Ovary (tissue), 10 donors: ENCODE measurements at places on chromosomes 11 and 22.

GRCh38 chr11:27319072-27319471, 43.9 kb downstream of the CCDC34 start:
- no peak for DNase-seq

DNA sequence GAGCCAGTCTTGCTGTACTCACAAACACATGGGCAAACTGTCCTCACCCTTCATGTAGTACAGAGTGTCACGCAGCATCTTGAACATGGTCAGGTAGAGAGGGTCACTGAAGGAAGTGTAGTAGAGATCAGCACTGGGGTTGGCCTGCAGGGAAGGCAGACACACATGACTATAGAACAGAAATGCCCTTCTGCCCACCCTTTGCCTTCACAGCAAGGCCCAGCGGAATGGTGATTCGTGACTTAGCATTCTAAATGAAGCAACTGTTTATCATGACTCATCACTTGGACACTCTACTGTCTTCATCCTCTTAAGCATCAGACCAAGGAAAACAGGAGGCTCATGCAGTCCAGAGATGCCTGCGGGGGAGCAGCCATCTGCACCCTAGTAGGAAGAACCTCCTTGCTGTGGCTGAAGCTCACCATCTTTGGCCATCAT, 33.4 kb downstream of the SERPIND1 start:
- no peak for DNase-seq

DNA sequence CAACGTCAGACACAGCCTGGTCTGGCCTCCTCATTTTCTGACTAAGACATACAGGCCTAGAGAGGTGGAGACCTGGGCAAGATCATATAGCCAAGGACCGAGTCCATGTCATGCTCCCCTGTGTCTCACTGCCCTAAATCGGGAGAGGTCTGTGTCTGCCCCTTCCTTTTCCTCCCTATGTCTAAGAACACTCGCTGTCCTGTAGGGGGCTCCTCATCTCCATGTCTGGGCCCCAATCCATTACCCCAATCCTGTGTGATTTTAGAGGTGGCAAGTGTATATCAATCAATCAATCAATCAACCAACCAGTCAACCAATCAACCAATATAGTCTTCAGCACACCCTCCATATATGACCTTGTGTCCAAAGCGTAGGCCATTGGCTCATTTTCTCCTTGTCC, 125.7 kb downstream of the KIRREL3 start:
- DNase-seq, result no peak

- DNase-seq, result no peak
Measured at GRCh38 chr11:67820081-67820480, 145.7 kb upstream of the ALDH3B2 start.

GRCh38 chr11:128963744-128964325, 21.2 kb upstream of the TP53AIP1 start:
- DNase-seq, result no peak

GRCh38 chr11:88521799-88522201, 184.3 kb upstream of the CTSC start:
- no peak for DNase-seq

GRCh38 chr11:56817661-56818060, 69.2 kb upstream of the OR9G4 start:
- DNase-seq, result no peak

DNA sequence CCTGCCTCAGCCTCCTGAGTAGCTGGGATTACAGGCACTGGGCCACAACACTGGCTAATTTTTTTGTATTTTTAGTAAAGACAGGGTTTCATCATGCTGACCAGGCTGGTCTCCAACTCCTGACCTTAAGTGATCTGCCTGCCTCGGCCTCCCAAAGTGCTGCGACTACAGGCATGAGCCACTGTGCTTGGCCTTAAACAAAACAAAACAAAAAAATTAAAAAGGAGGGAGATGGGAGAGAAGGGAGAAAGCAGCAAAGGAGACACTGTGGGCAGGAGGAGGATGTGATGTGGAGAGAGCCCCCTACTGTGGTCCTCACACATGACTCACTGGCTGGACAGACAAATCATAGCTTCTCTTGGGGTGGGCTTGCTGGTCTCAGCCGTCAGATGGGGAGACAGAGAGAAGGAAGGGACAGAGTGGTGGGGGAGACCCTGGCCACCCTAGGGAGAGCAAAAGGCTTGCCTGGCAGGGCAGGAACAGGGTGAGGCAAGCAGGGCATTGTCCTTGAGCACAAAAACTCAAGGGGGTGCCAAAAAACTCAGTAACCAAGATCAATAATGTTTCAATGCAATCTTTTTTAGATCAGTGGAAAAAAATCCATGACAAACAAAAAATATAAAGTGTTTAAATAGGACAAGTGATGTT, 31.6 kb downstream of the TPST2 start:
- no peak for DNase-seq

DNA sequence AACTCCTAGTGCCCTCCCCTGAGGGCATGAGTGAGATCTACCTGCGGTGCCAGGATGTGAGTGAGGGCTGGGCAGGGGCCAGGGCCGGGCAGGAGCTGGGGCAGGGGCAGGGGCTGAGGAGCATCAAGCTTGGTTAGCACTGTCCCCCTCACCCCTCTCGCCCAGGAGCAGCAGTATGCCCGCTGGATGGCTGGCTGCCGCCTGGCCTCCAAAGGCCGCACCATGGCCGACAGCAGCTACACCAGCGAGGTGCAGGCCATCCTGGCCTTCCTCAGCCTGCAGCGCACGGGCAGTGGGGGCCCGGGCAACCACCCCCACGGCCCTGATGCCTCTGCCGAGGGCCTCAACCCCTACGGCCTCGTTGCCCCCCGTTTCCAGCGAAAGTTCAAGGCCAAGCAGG, 5.7 kb downstream of the TRPT1 start:
- DNase-seq, result no peak

DNA sequence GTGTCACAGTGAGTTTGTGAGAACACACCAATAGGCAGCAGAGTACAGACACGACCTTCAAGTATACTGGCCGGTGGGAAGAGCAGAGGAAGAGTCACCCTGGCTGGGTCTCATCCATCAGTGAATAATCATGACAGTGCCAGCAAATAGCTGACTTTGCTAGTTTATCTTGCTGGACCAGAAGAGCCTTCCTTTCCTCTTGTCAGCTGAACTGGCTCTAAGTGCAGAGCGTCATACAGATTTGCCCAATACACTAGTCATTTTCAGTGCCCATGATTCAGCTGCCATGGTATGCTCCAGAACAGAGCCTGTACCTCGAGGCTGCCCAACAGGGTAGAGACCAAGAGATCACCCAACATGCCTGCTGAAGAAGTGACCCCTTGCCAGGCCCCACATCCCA, 82.9 kb upstream of the TBCEL start:
- no peak for DNase-seq

GRCh38 chr22:39418696-39419095, 19.1 kb downstream of the TAB1 start:
- no peak for DNase-seq

- no peak for DNase-seq
Measured at GRCh38 chr11:35104655-35105054, 34.3 kb upstream of the CD44 start.

- no peak for DNase-seq
Measured at GRCh38 chr22:47686594-47687345, 924.3 kb downstream of the TBC1D22A start.

- DNase-seq, result peak; percentile 56
Measured at GRCh38 chr22:43377896-43378704, 33.7 kb upstream of the MPPED1 start.

GRCh38 chr11:11243590-11244469, 109.2 kb downstream of the CSNK2A3 start:
- DNase-seq, result peak; percentile 27

DNA sequence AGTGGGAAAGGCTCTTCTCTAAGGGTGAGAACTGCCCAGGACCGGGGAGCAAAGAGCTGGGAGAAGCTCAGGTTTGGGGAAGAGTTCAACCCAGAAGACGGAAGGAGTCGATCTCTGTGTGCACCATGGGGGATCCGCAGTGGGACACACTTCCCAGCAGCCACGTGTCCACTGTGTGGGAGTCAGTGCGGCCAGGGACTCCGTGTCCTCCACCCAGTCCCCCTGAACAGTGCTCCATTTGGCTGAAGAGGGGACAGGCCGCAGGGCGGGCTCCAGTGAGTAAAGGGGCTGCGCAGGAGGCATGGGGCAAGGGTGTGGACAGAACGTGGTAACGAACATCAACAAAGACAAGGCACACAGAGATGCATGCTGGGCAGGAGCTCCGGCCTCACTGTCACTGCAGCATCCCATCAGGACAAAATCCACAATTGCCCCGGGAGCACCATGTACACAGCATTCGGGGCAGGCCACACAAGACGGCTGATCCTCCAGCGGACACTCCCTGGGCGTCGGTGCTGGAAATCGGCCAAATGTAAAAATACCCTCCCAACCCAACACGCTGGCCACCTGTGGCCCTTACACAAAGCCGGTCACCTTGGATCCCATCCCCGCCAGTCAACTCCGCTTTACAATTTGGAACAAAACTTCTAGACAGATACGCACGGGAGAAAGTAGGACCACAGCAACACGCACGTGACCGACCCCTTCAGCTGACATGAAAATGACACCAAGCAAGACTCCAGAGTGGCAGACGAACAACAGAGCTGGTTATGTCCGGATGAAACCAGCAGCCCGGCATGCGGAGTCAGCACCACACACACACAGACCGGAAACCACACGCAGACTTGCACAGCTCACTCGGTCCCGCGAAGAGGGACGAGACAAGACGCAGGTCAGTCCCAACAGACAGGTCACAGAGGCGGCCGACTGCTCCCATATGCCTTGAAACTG, 366.8 kb downstream of the SHANK2 start:
- no peak for DNase-seq

DNA sequence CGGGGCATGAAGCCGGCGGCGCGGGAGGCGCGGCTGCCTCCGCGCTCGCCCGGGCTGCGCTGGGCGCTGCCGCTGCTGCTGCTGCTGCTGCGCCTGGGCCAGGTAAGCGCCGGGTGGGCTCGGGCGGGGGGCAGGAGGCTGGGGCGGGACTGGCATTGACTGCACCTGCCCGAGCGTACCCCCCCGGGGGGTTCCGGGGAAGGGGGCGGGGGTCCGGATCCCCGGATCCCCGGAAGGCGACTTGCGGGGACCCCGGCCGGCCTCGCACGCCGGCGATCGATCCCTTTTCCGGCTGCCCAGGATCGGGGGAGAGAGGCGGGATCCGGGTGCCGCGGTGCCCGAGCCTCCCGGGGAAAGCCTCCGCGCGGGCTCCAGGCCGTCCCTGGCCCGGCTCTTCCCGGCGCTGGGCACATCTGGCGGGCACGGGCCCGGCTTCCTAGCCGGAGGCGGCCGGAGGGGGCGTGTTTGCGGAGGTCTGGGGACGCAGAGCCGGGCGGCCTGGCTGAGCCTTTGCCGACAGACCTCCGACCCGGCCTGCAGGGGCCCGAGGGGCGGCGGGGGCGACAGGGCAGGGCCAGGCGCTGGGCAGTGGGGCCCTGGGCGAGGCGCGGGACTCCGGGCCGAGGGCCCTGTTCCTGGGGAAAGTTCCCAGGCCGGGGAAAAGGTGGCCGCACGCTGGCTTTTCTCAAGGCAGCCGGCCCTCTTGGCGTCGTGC, 705 bp downstream of the PTPRJ start:
- DNase-seq, result peak; percentile 32

- DNase-seq, result no peak
Measured at GRCh38 chr11:79071190-79071589, 369.6 kb downstream of the TENM4 start.

- DNase-seq, result no peak
Measured at GRCh38 chr22:27223317-27224177, 566.2 kb downstream of the MIAT start.

GRCh38 chr22:43853328-43853931, 8.9 kb downstream of the SULT4A1 start:
- DNase-seq, result no peak

DNA sequence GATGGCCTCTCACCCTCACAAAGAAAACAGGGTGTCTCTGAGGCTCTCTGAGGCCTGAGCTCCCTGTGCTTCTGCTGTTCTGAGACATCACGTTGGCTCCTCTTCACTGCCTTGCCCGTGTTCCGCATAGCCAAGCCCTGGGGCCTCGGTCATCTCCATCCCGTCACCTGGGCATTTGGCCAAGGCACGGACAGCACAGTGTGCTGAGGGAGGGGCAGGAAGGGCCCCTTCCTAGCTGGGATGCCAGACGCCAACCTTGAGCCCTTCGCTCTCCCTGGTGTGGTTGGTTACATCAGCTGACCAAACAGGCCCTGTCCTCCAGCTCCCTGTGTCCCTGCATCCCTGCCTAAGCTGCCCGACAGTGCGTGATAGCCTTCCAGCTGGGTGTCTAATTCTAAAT, 25.9 kb downstream of the MOV10L1 start:
- DNase-seq, result peak; percentile 57

GRCh38 chr22:23529166-23530103, 50.7 kb downstream of the IGLL1 start:
- peak; percentile 41 for DNase-seq

DNA sequence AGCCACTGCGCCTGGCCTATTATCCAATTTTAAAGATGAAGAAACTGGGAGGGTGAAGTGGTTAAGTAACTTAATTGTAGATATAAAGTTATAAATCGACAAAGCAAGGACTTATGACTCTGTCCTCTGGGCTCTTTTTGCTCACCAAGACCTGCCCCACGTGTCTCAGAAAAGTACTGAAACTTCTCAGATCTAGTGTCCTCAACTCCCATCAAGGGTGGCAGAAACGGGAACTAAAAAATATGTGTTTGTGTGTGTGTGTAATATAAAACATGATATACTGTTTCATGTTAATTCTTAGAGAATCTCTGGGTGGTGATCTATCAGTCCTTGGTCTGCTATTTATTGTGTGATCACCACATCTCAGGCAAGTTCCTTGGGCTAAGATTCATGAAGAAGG, 104.9 kb downstream of the GAB2 start:
- DNase-seq, result no peak

DNA sequence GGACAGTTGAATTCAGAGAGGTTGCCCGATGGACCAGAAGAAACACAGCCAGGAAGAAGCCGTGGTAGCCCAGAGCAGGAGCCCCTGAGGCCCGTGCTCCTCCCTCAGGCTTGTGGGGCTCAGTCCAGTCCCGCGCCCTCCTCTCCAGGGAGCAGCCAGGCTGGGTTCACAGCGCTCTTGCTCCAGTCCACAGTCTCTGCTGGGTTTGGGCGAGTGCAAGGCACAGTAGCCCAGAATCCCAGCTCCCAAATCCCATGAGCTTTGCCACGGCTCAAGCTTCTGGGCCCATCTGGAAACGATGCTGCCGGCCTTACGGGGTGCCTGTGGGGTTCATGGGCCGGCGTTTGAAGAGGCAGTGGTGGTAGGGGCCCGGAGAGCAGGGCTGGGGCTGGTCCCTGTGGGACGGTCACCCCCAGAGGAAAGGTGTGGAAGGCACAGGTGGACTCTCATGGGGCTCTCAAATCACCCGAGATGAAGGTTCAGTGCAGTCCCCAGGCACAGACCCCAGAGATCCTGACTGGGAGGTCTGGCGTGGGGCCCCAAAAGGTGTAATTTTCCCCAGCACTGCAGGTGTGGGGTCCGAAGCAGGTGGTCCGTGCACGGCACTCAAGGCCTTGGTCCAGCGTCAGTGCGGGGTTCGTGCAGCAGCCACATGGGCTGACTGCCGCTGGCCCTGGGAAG, 30.6 kb upstream of the ATXN10 start:
- DNase-seq, result no peak

GRCh38 chr11:58957922-58958321, 18.6 kb downstream of the GLYATL1 start:
- no peak for DNase-seq

DNA sequence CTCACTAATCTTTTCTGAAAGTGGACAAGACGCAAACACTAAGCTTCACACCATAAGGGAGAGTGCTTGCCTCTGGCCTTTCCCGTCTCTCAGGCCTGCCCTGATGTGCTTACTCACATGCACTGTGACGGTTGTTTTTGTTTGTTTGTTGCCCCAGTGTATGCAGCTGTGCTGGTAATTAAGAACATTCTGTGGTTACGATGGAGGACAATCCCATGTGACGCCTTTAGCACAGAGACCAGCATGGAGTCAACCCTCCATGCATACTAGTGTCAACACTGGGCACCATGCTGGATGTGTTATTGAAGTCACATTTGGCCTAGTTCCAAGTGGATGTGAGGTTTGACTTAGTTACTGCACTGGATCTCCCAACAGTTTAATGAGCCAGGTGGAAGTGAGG, 27.8 kb upstream of the CDON start:
- no peak for DNase-seq
